Effector CD4-positive, alpha-beta T cell (primary cell): ENCODE measurements at places on chromosomes 7 and 10.

- no peak for DNase-seq
Observed at GRCh38 chr10:63206997-63207811, 74.1 kb downstream of the NRBF2 start.

GRCh38 chr10:19592276-19592675 lies 224.0 kb upstream of the PLXDC2 start:
- no peak for DNase-seq

DNA sequence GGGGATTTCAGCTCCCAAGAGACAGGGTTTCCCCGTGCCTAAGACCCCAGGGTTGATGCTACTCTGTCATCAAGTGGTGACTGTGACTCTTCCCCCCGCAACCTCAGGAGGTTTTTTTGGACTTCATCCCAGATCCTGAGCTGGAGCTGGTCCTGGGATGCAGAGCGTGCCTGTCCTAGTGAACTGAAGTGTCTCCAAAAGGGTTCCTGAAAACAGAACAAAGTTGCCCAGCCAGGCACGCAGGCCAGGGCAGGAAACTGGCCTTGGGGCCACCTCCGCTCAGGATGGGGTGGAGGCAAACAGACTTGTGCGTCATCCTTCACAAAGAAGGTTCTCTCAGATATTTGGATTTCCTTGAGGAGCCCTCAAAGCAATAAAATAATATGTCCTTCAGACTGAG lies 118.9 kb downstream of the ITIH5 start:
- no peak for DNase-seq

DNA sequence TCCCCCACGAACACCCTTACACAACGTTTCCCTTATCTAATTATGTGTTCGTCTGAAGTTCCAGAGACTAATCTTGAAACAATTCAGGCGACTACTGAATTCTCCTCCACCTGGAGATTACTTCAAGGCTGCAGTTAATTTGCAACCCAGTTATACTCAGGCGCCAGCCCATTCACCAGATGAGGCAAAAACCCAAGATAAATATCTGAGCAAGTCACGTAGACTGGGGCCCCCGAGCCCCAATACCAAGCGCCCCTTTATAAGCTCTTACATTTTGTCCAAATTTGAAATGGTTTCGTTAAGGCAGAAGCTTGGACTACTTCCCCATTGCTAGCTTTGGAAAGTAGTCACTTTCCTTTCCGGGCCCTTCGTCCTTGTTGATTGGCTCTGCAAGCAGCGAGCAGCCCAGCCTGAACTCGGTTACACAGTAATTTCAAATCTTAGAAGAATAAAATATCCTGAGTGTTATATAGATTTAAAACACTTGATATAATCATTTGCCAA lies 1.2 kb downstream of the TPK1 start:
- DNase-seq = peak; percentile 30

DNA sequence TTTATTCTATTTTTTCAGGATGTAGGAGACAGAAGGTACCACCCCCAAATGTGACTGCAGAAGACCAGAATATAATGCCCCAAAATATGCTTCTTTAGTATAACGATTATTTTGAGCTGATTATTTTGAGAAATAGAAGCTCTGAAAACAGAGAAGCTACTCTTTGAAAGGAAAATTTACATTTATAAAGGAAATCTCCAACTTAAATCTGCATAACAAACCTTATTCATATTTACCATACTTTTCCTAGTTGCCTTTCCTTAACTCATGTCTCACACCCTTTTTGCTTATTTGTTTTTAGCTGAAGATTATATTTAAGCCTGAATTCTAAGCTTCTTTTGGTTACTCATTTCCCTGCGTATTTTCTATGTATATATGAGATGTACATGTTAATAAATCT lies 127.1 kb upstream of the THSD7A start:
- DNase-seq = no peak

DNA sequence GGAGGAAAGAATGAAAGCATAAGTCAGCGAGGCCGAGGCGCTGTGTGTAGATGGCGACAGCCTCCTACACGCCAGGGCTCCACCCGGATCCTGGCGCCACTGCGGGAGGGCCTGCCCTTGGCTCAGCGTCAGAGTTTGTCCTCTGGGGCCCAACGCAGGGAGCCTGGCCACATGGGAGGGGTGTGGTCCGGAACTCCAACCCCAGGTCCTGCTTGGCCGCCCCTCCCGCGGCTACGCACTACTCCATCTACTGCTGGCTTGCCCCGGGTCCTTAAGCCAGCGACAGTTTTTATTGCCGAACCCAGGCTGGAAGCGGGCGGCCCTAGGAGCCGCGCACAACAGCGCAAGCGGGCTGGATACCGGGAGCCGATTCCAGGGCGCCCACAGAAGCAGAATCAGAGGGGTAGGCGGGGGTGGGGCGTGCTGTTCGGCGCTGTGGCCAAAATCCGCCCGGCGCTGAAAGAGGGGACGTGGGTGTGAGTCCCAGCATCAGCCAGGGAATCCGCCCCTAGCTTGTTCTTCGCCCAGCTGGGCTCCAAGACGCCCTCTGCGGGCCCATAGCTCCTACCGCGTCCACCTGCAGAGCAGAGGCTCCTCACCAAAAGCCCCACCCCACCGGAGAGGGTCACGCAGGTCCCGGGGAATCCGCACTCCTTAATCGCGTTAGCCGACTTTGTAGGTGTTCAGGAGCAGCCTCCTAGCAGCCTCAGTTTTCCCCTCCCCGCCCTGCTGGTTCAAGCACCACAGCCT lies 4.5 kb downstream of the KAZALD1 start:
- no peak for DNase-seq

DNA sequence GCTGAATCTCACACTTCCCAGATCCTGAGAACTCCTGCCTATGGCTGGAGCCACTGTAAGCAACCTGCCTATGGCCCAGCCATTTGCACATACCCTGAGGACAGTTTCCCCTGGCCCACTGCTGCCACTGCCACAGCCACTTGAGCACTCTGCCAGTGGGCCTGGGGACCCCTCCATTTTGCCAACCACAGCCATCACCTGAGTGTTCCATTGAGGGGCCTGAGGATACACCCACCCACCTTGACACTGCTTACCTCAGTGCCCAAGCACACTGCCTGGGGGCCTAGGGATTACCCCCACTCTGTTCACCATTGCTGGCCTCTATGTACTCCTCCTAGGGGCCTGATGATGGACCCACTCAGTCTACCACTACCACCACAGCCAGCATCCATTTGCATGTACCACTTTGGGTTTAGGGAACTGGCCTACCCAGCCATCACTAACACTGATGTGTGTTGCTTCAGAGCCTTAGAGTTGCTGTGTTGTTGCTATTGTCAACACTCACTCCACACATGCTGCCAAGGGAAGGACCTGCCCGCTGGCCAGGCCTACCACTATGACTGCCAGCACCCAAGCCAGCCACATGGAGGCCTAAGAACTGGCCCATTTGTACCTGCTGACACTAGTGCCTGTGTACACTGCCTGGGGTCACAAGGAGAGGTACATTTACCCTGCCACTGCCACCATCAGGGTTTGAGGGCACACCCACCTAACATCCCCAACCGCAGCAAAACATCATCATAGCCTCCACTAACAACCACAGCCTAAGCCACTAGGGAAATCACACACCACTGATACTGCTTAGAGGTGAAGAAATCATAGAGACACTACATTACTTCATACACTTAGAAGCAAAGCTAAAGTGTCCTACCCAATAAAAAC lies 45.9 kb upstream of the ANTXRL start:
- no peak for DNase-seq

GRCh38 chr10:19668116-19668515 lies 148.1 kb upstream of the PLXDC2 start:
- no peak for DNase-seq

DNA sequence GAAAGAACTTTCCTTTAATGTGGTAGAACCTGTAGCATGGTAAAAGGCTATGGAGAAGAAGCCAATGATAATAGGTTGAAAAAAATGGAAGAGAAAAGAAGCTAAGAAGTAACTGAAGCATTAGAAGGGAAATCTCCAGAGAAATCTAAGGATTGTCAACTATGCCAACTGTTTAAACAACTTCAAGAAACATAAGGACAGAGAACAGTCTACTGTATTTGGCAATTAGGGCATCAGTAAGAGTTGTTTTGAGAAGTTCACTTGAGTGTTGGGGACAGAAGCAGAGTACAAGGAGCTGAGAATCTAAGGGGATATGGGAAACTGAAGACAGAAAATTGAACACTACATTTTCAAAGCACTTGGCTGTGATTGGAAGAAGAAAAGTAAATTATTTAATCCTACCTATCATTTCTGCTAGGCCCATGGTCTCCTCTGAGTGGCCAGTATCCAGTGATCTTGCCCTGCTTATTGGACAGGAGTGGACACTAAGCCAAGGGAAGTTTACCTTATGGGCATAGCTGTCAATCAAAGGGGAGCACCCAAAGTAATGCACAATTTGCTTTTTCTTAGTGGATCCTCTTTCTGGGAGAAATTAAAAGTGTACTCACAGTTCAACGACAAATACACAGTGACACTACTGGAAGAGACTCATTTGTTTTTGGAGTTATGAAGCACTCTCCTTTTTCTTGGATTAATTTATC lies 56.4 kb upstream of the CCDC71L start:
- no peak for DNase-seq
